AG09319 (cell line): ENCODE measurements at places on chromosomes 3 and 15.
A peak's percentile ranks its signal among the peaks of the same experiment; 100 is the strongest.

GRCh38 chr3:112874725-112875124 is 28.1 kb upstream of the CD200R1L start:
- no peak for DNase-seq

DNA sequence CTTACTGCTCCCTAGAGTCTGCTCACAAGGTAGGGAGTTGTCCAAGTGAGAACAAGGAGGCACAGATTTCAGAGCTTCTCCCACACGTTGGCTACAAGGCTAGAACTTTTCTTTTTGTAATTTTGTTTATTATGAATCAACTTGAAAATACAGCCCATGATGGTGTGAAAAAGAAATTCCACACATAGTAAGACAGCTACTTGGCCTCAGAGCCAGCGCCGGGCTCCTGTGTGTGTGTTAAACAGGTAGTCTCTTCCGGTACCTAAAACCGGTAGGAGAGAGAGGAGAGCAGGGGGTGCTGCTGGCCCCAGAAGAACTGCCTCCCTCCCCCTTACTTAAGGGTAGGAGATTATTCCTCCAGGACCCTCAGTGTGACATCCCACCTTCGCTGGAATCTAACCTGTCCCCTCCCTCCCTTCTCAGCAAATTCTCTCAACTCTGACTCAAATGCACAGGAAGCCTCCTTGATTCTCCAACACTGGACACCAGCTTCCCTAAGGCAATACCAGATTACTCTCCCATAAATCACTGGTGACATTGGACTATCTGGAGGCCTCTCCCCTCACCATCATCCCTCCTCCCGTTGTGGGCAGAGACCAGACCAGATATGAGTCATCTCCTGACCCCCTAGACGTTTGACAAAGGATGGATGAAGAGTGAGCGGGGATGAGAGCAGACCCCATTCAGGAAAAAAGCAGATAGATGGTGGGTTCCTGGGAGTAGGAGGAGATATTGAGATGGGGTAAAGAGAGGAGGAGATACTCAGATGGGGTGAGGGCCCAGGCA is 4.5 kb upstream of the IP6K1 start:
- DNase-seq, result no peak

DNA sequence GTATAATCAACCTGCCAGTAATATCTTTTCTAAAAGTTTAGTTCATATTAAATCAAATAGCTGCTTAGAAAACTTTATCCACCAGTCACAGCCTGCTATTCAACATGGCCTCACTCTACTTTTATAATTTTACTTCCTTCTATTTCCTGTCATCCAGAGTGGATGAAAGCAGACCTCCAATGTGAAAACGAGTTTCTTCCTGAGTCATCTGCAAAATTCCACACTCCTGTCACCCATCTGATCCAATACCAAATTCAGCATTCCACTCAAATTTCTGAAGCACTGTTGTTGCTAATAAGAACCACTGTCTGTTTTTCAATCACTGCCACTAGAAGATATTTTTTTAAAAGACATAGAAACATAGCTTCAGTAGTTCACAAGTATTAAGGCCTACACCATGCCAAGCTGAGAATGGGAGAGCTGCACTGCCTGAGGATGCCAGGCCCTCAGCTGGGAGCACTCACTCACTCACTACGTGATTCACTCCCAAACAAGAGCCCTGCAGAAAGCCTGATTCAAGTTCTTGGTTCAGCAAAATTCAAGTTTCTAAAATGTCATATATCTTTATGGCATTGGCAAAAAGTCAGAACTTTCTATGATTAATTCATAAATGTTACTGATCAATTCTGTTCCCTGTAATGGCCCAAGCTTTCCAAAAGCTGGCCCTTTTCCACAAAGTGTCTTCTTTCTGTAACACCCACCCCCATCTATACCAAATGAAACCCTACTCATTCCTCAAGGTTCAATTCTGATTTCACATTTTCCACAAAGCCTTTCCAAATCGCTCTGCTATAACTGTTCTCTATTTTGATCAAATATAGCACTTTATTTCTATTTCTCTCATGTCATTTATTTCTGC is 82.9 kb downstream of the FSIP1 start:
- no peak for DNase-seq

DNA sequence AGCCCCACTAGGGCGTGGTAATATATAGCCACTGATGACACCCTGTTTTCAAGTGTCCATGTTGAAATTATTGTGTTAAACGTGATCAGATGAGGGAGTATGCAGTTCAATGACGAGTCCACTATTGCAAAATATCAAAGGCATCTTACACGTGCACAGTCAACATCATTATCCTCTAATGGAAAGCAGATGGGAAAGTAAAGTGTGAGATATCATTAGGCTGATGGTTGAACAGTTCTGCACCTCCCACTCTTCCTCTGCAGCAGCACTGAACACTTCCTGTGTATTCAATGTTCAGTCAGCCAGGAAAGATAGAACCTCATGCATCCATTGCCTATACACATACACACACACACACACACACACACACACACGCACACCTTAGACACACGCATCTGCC is 431.8 kb upstream of the CCDC54 start:
- peak; percentile 66 for DNase-seq

GRCh38 chr15:99764522-99764921 is 31.3 kb upstream of the LYSMD4 start:
- DNase-seq, result no peak

- no peak for DNase-seq
Measured at GRCh38 chr3:1942781-1943180, 155.9 kb upstream of the CNTN4 start.

DNA sequence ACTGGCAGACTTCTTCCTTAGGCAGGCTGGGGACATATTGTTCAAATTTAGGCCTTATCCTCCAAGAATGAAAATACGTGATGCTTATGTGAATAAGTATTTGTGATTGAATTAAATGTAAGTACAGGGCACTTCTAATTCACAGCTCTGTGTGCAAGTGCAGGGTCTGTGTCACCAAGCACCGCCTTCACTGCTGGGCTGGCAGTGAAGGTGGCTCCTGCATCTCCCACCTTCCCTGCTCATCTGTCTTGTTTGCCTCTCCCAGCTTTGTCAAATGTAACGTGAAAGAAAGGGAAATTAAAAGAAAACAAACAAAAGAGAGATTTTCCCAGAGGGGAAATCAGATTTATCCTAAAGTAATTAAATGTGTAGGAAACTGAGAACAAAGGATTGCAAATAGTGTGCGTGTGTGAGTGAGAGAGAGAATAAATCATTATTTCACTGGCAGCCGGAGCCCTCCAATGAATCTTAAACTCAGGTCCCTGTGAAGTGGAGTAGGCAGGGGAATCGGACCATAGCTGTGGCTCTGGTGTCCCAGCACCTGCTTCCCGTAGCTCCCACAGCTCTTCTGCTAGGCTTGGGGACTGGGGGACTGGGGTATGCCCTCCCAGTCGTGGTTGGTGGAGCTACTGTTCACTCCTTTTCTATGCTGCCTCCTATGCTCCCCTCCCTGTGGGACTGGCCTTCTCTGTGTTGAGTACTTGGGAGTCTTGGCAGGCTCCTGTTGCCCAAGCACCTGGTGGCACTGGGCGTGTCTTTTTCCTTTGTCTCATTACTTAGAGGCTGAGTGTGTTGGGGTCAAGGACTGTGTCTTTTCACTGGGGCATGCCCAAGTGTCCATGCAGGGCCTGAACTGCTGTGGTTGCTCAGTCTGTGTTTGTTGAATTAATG is 222.2 kb downstream of the EPHB1 start:
- no peak for DNase-seq

GRCh38 chr15:42059661-42060476 is 34.5 kb downstream of the PLA2G4D start:
- DNase-seq, result no peak

GRCh38 chr15:58369261-58369701 is 62.5 kb upstream of the LIPC start:
- peak; percentile 66 for DNase-seq

DNA sequence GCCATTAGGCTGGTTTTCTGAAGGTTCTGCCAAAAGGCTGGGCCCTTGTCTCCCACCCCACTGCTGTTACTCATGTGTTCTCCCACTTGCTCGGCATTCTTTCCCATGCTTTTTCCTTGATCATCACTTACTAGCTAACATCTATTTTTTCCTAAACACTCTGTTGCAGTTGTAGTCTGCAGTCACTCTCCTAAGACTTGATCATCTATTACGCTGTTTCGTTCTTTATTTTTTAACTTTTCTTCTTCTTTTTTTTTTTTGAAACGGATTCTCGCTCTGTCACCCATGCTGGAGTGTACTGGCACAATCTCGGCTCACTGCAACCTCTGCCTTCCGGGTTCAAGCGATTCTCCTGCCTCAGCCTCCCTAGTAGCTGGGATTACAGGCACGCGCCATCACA is 176.3 kb downstream of the IGF1R start:
- no peak for DNase-seq

- DNase-seq, result no peak
Measured at GRCh38 chr3:127814325-127814781, 8.0 kb downstream of the MGLL start.

DNA sequence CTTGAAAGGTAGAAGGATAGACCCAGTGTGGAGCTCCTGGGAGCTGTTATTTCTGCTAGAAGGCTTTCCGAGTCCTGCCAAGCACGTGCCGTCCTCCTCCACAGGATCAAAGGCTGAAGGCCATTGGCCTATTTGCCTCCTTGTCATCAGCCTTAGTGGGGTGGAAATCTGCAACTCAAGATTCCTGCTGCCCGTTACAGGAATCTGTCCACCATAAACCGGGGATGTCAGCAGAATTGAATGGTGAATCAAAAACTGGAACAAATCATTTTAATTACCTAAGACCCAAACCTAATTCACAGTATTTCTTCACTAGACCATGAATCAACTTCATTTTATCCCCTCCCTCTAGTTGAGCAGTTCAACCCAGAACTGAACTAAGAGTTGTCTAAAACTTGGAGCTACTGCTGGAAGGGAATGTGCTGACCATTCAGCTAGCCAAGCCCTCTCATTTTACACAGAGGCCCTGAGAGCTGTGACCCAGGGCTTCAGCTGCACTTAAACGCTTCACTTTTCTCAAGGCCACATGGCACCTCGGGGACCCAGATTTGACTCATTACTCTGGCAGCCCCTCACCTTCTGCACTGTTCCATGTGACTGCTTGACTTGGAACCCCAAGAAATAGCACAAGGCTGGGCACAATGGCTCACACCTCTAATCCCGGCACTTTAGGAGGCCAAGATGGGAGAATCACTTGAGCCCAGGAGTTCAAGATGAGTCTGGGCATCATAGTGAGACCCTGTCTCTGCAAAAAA is 36.8 kb upstream of the KIF23 start:
- no peak for DNase-seq

- no peak for DNase-seq
Measured at GRCh38 chr15:76258460-76258859, 52.8 kb downstream of the ETFA start.

DNA sequence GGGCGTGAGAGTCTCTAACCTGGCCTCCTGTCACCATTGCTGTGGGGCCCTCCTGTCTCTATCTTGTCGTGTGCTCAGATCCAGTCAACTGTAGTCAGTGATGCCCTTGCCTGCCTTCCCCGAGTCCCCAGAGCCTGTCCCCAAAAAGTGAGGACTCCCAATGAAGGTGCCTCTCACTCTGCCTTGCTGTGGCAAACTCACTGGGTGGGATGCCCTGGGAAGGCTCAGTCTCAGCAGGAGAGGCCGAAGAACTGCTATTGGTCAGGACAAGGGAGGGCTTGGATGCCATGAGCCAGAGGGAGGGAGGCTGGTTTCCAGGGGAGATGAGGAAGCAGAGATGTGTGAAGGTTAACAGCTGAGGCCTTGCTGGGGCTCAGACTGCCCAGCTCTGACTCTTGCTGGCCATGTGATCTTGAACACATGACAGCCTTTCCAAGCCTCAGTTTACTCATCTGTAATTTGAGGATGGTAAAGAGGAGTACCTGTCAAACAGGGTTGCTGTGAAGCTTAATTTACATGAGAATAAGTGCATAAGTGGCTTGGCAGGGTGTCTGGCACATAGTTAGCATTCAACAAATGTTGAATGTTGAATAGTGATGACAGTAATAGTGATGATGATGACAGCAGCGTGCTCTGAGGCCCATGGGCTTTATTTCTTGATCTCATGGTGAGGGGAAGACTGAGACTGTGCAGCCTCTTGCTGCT is 8.2 kb downstream of the KY start:
- no peak for DNase-seq

- DNase-seq, result no peak
Measured at GRCh38 chr3:196620161-196620604, 19.3 kb upstream of the NRROS start.

DNA sequence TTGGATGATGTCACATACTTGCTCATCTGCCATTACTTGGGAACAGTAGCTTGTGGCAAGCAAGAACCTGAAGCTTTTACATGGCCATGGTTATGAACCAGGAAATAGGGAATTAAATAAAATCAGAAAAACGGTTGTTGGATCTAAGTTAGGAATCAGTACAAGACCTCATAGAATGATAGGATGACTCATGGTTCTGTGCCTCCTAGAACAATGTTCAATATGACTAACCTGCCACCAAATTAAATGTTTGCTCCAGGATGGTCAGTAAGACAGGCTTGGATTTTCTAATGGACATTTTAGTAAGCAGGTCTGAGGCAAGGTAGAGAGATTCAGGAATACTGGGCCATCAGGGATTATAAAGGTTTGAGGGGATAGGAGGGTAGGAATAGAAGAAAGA is 218.9 kb downstream of the PLOD2 start:
- DNase-seq, result no peak

DNA sequence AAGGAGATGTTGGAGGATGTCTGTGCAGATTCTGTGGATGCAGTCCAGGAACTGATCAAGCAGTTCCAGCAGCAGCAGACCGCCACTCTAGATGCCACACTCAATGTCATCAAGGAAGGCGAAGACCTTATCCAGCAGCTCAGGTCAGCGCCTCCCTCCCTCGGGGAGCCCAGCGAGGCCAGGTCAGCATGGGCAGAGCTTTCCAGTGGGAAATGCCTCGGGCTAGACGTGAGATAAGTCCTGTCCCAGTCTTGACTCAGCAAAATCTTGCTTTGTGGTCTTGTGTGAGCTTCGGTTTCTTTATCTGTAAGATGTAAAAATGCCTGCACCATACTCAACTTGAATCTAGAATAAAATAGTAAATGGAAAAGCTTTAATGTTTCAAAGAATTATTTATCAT is 335.1 kb upstream of the UMPS start:
- DNase-seq, result no peak

- peak; percentile 27 for DNase-seq
Measured at GRCh38 chr3:81886081-81886480, 124.6 kb upstream of the GBE1 start.

- no peak for DNase-seq
Measured at GRCh38 chr3:60528651-60529050, 722.6 kb downstream of the FHIT start.

GRCh38 chr15:83413054-83413719 is 34.0 kb upstream of the SH3GL3 start:
- DNase-seq, result no peak

- peak; percentile 24 for DNase-seq
Measured at GRCh38 chr15:97903971-97904572, 56.4 kb upstream of the ARRDC4 start.

DNA sequence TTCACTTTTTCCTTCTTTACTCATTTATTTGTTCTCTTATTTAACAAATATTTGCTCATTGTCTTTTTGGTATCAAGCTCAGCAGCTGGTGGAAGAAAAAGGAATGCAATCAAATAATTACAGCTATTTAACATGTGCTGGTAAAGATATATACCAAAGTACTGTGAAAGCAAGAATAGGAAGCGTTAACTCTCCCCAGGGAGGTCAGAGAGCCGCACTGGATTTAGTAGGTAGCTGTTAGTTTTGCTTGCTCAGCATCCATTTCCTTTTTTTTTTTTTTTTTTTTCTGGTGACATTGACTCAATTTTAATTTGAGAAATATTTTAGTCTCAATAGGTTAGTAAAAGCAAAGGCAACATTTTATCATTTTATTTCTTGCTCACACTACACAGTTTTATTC is 308.5 kb upstream of the MDFIC2 start:
- DNase-seq, result no peak
